Right renal pelvis (tissue), 4 donors: ENCODE measurements at places on chromosomes 12 and 14.

GRCh38 chr12:127857661-127858060, 409.3 kb upstream of the TMEM132C start:
- no peak for DNase-seq

DNA sequence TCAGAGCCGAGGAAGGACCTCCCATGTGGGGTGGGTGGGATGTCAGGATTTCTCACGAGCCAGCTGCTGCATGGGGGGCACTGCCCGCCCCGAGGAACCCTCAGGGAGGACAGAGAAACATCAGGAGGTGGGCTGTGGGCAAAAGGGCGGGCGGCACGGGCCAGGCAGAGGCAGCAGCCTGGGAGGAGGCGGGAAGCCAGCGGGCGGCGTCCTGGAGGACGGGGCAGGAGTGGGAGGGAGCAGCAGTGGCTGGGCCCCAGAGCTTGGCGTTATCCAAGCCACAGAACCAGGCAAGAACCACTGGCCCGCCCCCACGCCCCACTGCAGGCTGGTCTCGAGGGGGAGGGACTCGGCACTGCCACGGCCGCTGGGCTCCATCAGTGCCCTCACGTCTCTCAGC, 2.4 kb downstream of the C14orf180 start:
- no peak for DNase-seq

DNA sequence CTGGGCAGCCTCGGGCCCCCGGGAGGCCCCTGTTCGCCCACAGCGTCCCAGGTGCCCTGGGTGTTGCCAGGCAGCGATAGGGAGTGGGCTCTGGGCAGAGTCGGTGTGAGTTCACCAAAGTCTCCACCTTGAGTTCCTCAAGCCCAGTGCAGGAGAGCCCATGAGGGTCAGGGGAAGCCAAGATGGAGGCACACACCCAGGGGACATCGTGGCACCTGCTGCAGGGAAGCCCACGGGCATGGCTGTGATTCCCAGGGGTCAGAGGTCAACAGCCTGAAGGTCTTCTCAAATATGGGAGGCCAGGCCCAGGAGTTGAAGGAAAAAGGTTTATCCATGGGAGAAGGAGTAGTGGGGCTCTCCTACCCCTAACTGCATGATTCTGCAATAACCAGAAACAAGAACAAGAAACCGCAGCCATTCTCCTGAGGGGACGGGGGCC, 148.8 kb downstream of the ADGRD1 start:
- no peak for DNase-seq

DNA sequence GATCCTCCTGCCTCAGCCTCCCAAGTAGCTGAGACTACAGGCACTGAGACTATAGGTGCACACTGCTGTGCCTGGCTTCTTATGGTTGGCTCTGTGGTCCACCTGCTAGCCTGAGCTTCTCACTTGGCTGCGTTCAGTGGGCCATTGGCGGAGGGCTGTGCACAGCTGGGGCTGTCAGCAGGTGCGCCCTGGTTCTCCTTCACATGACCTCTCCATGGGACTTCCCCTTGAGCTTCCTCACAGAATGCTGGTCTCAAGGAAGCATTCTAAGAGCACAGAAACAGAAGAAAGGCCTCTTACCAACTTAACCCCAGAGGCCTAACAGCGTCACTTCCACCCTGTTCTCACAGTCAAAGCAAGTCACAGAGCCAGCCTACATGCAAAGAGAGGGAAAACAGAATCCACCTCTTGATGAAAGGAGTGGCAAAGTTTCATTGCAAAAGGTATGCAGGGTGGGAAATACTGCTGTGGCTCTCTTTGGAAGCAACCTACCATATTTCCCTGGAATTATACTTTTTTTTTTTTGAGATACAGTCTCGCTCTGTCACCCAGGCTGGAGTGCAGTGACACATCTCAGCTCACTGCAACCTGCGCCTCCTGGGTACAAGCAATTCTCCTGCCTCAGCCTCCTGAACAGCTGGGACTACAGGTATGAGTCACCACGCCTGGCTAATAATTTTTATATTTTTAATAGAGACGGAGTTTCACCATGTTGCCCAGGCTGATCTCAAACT, 9.3 kb downstream of the RILPL2 start:
- DNase-seq, result no peak

- no peak for DNase-seq
These were observed 30.2 kb downstream of the KCTD10 start for GRCh38 chr12:109446869-109447268.

DNA sequence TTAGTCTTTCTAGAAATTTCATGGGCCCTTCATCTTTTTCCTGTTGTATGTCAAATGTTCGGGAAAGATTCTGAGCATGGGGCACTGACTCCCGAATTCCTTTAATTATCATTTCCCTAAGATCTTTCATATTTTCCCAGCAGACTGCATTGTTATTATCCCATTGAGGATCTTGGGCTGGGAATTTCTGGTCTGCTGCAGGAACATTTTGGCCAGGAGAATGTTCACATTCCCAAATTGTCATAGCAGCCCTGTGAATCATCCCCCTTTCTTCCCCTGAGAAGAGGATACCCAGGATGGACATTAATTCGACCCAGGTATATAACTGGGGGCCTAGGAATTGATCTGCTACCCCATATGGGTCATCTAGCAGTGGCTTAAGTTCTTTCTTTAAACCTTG, 112.5 kb downstream of the RIN3 start:
- DNase-seq, result no peak
